Type B pancreatic cell (in vitro differentiated cells): ENCODE measurements at places on chromosomes 5 and 9.

- DNase-seq, result no peak
Observed at GRCh38 chr9:74920944-74921626, 31.6 kb downstream of the C9orf40 start.

DNA sequence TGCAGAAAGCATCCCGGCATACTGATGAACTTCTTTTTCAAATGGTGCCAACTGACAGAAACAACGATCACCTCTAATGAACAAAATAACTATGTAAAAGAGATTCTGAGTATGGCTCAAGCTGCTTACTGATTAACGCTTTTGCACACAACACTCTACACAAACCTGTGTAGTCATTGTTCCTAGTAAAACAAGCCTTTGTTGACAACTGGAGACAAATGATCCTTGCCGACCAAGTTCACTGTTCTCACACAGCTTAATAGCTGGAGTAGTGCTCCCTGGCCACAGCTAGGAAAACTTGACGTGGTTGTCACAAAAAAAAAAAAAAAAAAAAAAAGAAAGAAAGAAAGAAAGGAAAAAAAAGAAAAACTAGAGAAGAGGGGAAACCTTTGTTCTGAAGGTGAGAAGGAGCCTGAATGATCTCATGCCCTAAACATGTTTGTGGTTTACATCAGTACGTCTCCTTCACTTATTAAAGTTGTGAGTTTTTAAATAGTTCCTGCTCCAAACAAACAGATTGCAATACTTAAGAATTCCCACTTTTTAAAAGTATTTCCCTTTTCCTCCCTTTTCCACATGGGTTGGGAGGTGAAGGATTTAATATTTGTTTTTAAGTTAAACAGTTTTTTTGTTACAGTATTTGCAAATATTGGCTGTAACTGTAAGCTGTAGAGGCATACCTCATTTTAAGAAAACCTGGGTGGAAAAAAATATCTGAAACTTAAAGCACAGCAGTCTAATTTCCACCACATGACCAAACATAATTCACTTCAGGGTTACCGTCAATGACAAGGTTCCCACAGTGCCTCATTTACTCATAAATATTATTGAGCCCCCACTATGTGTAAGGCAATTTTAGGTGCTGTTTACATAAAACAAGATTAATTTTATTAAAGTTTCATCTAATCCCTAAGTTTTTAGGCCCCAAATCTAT lies 63.7 kb downstream of the GLIS3 start:
- DNase-seq, result no peak

GRCh38 chr9:22084336-22085035 lies 75.4 kb upstream of the CDKN2B start:
- DNase-seq, result no peak

DNA sequence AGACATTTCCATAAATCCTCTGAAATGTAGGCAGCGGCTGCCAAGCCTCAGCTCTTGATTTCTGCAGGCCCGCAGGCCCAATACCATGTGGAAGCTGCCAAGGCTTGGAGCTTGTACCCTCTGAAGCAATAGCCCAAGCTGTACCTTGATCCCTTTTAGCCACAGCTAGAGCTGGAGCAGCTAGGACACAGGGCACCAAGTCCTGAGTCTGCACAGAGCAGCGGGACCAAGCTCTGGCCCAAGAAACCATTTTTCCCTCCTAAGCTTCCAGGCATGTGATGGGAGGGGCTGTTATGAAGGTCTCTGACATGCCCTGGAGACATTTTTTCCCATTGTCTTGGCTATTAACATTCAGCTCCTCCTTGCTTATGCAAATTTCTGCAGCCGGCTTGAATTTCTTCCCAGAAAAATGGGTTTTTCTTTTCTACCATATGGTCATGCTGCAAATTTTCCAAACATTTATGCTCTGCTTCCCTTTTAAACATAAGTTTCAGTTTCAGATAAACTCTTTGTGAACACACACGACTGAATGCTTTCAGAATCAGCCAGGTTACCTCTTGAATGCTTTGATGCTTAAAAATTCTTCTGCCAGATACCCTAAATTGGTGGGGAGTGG lies 14.4 kb upstream of the ZFR start:
- DNase-seq, result no peak

DNA sequence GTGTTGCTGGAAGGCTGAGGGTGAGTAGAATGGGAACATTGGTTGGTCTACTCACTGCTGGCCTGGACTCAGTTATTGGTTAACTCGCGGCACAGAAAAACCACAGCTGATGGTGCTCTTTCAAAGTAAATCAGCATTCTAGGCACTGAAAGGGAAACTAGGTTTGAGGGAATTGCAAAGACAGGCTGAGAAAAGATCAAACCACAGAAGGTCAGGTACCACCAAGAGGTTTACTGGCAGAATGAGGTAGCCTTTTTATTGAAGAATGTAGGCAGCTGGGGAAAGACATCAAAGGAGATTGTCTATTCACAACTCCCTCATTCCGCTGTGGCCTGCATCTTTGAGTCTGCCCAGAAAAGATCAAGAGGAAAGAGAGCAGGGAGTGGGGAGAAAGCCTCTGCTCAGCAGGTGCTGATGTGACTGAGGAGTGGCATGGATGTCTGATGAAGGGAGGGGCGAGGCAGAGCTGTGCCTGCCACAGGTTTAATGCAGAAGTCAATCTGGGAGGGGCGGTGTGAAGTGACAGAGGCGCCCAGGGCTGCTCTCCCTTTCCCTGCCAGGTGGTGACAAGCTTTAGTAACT lies 255.5 kb downstream of the MAN2A1 start:
- no peak for DNase-seq

- DNase-seq, result no peak
Observed at GRCh38 chr9:121895358-121895757, 197.8 kb downstream of the TTLL11 start.
